ENCODE measurements at places on chromosomes 1 and 21. TPM values are rescaled to one million over a fixed set of nuclear protein-coding genes. Genes with fewer than 3 reads are reported as not detected.

Gene CLCA1
- not detected for total RNA-seq

Gene ASH1L
- total RNA-seq = 28.5 TPM

Gene FAM72B
- total RNA-seq = 12.0 TPM

Gene TPTE
- not detected for total RNA-seq

Gene LZIC
- 31.2 TPM for total RNA-seq

Gene AIRE
- not detected for total RNA-seq

Gene NRIP1
- total RNA-seq = 72.1 TPM

Gene NPR1
- total RNA-seq = 57.1 TPM

Gene AMY1A
- total RNA-seq = not detected

Gene A3GALT2
- total RNA-seq = not detected

Gene ANKRD34A
- total RNA-seq = 0.56 TPM

Gene TMEM61
- total RNA-seq = not detected

Gene RAB42
- total RNA-seq = not detected

Gene SPRR1A
- not detected for total RNA-seq

Gene NEGR1
- total RNA-seq = 2.9 TPM

Gene VHLL
- total RNA-seq = not detected

Gene AGMAT
- 0.18 TPM for total RNA-seq

Gene TSPAN1
- 1.1 TPM for total RNA-seq

Gene AADACL4
- total RNA-seq = not detected

Gene TMEM52
- total RNA-seq = 0.92 TPM

Gene GPR153
- total RNA-seq = 3.0 TPM

Gene S100A5
- total RNA-seq = not detected

Gene SYT14
- total RNA-seq = 9.7 TPM

Gene WDR26
- total RNA-seq = 126 TPM

Gene LCE2B
- not detected for total RNA-seq

Gene GREM2
- 0.23 TPM for total RNA-seq

Gene COL24A1
- total RNA-seq = 0.74 TPM

Gene ANGPTL7
- not detected for total RNA-seq
